ENCODE measurements at places on chromosomes 2 and 18.

GRCh38 chr2:149692961-149693396 is 105.4 kb upstream of the MMADHC start:
- DNase-seq: no peak

DNA sequence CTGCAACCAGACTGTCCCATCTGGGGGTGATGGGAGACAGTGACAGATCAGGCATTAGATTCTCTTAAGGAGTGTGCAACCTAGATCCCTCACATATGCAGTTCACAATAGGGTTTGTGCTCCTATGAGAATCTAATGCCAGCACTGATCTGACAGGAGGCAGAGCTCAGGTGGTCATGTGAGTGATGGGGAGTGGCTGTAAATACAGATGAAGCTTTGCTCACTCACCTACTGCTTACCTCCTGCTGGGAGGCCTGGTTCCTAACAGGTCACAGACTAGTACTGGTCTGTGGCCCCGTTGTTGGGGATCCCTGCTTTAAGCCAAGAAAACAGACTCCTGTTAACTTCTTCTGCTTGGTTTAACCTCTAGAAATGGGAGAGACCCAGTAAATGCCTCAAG is 3.2 kb downstream of the CYP27A1 start:
- no peak for DNase-seq

GRCh38 chr2:120809609-120810440 is 74.2 kb downstream of the GLI2 start:
- no peak for DNase-seq

- DNase-seq: no peak
Measured at GRCh38 chr18:12819322-12819721, 64.7 kb downstream of the PTPN2 start.

GRCh38 chr2:555164-555922 is 121.9 kb downstream of the TMEM18 start:
- DNase-seq: no peak

DNA sequence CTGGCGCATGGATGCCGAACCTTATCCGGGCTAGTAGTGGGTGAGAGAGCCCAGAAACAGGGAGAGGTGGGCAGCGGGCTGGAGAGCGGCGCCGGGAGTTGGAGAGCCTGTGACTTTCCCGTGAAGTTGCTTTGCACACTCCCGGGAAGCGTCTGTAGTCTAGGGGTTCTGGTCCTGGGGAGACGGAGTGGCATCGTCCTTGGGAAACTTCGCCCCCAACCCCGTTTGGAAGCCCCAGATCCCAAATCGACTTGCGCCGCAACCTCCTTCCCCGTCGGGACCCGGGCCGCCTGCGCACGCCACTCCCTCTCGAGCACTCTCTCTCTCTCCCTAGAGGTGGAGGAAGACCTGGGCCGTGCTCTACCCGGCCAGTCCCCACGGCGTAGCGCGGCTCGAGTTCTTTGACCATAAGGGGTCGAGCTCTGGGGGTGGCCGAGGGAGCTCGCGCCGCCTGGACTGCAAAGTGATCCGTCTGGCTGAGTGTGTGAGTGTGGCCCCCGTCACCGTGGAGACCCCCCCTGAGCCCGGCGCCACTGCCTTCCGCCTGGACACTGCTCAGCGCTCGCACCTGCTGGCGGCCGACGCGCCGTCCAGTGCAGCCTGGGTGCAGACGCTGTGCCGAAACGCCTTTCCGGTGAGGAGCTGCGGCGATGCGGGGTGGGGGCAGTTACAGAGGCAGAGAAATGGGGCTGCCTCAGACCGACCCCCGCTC is 456 bp downstream of the DOK1 start:
- DNase-seq: no peak

GRCh38 chr18:27785815-27786471 is 391.0 kb downstream of the CDH2 start:
- DNase-seq: no peak

- no peak for DNase-seq
Measured at GRCh38 chr2:138030459-138030858, 66.2 kb downstream of the HNMT start.

DNA sequence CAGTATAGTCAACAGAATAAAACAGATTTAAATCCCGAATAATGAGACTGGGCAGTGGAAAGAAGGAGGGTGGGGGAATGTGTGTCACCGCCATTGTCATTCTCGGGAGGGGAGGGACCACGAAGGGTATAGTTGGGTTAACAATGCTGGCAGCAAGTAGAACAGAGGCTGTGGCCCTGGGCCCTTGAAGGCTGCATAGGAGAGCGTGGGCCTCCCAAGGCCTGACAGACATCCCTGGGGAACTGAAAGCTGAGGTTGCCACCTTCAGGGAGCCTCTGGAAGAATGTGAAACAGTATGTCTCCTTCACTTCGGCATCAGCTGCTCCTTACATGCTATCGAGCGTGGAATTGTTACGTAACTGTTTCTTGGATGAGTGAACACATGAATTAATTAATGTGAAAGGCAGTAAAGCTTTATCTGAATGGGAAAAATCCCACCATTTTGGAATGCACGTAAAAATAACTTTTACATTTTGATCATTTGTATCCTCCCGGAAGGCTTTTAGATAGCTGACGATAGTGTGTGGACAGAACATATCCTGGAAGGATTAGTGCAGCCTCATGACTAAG is 92.8 kb upstream of the TTC39C start:
- DNase-seq: no peak

GRCh38 chr2:134401081-134401497 is 147.2 kb downstream of the MGAT5 start:
- DNase-seq: no peak

- DNase-seq: no peak
Measured at GRCh38 chr2:156867201-156867600, 390.3 kb upstream of the GALNT5 start.

GRCh38 chr2:24164416-24164973 is 10.4 kb upstream of the FAM228A start:
- peak; percentile 60 for DNase-seq

- no peak for DNase-seq
Measured at GRCh38 chr2:204049635-204050034, 113.1 kb downstream of the ICOS start.

- DNase-seq: no peak
Measured at GRCh38 chr2:160372585-160372984, 121.0 kb downstream of the RBMS1 start.

- no peak for DNase-seq
Measured at GRCh38 chr2:156649596-156649995, 213.4 kb downstream of the GPD2 start.

DNA sequence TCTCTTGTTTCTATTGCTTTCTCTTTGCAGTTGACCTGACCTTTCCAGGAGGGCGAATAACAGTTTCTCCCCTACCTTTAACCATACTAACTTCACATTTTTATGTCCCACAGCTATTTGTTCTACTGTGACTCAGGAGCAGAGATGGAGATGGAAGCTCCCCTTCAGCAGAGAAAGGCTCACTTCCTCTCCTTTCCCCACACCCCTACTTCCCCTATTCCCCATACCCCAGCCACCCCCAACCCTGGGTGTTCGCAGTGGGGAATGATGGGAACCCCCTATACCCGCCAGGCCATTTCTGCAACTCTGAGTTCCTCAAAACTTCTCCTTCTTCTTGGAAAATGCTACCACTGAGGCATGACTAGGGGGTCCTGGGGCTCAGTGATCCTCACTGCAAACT is 285.4 kb upstream of the MGAT5 start:
- peak; percentile 20 for DNase-seq

DNA sequence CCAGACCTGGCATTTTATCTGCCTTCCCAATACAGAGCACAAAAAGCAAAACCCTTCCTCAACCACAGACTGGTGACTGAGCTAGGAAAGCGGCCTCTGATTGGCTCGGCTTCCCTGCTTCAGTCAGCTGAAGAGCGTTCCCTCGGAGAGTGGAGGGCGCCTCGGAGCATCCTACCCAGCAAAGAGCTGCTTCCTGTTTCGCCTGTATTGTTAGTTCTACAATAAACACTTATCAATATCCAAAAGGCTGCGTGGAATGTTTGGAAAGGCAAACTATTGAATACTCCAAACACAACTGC is 125.0 kb downstream of the CACNB4 start:
- DNase-seq: no peak

- no peak for DNase-seq
Measured at GRCh38 chr2:232211743-232212686, 166.5 kb upstream of the ALPP start.
